Muscle of leg (tissue), 16 donors: ENCODE measurements at places on chromosomes 3 and 15. TPM values are rescaled to one million over a fixed set of nuclear protein-coding genes. Genes with fewer than 3 reads are reported as not detected.

DNA sequence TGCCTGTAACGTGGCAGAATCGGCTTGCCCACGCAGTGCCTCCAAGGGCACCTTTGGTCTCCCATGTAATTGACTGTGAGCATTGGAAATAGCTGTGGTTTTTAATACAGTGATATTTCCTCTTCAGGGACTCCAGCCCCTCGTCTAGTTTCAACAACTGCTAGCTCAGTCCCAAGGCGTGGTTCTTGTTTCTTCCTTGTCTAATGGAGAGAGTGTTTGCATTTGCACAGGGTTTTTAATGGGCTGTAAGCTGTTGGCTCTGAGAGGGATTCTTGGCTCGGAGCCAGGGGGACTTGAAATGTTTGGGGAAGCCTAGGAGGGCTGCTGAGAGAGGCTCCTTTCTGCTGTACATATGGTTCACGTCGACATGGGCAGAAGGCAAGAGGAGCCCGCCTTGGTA is 86.2 kb downstream of the THSD4 start:
- peak; percentile 84 for DNase-seq

DNA sequence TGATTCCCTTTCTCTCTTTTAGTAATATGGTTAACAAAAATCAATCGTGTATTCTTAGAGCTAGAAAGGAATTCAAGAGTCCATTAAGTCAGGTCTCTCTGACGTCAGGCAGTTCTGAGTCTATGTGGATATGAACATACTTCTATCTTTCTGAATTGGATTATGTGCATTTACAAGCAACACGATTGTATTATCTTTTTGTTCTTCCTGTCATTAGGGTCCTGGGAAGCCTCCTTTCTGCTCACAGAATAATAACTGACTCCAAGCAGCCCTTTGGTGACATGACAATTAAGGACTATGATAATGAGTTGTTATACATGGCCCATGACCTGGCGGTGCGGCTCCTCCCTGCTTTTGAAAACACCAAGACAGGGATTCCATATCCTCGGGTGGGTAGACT is 14.0 kb downstream of the EDEM1 start:
- no peak for DNase-seq

DNA sequence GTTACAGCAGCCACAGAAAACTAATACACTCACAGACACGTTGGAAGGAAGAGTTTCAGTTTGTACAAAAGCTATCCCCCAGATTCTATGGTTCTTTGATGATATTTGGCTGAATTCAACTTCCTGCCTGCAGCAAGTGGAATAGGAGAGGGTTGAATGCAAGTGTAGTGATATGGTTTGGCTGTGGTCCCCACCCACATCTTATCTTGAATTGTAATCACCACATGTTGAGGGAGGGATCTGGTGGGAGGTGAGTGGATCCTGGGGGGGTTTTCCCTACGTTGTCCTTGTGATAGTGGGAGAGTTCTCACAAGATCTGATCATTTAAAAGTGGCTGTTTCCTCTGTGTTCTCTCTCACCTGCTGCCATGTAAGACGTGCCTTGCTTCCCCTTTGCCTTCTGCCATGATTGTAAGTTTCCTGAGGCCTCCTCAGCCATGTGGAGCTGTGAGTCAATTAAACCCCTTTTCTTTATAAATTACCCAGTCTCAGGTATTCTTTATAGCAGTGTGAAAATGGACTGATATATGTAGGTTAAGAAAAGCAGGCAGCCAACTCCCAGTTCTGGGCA is 29.8 kb downstream of the NMNAT3 start:
- no peak for DNase-seq

- DNase-seq, result no peak
These were observed 13.0 kb upstream of the MYO5C start for GRCh38 chr15:52308446-52309153.

- DNase-seq, result peak; percentile 72
These were observed 35.3 kb upstream of the KY start for GRCh38 chr3:134685929-134686802.

- DNase-seq, result peak; percentile 9
These were observed 12.5 kb upstream of the C15orf61 start for GRCh38 chr15:67508407-67508806.

- no peak for DNase-seq
These were observed 80.3 kb downstream of the PEX5L start for GRCh38 chr3:179956416-179956830.

DNA sequence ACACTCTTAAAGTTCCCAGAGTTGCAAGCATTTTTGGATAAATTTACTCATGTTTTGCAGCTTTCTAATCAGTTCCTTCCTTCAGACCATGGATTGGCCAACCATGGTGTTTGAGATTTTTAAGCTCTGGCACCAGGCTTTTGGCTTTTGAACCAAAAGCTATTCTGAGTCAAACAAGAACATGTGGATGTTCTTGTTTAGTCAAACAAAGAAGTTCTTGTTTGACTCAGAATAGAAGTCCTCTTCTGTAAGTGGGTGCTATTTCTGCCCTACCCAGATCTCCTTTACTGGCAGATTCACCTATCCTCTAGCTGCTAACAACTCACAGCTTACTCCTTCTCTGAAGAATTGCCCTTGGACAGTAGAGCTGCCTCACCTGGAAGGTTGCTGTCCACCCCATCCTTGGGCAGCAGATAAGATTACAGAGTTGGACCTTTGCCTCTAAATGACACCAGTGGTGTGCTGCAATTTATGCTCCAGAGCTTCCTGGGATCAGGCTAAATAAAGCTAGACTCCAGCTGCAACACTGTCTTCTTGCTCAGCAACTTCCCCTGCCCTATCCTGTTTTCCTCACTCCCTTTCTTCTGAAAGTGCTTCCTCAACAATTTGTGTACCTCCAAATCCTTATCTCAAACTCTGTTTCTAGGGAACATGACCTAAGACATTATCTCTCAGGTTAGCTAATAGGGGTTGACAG is 65.6 kb downstream of the COL6A6 start:
- no peak for DNase-seq

DNA sequence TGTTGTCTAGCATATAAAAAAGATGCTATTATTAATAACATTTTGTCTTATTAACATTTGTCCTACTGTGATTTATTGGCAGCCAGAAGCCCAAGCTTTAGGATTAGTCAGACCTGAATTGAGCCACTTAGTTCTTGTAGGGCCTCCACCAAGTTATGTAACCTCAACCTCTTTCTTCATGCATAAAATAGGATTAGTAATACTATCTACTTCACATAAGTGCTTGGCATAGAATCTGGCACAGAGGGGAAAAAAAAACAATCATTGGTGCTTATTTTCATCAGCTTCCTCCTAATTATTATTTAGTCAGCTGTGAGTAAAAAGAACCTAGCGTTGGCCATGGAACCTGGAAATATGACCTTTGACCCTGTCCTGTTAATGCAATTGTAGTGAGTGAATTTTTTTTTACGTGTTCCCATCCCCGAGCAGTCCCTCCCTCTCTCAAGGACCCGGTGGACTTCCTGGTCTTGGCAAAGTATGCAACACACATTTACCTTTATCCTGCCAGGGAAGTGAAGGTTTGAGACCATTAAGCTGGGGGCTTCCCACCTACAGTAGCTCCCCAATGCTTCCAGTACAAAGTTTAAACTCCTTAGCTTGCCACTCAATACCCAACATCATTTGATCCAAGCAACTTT is 136.8 kb downstream of the FHIT start:
- DNase-seq, result no peak

DNA sequence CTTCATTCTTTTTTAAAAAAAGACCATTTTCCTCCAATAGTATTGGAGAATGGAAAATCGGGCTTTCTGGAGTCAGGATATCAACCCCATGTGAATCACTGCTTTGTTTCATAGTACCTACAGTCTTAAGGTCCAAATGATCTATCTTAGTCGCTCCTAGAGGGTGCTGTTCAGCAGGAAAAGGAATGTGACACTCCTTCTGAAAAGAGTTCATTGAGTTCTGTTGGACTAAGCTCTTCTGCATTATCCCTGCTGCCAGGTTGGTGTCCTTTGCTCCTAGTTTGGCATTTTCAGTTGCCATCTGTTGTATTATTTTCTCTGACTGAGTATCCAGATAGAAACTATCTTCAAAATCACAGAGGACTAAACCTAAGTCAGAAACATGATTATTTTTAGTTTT is 57.2 kb downstream of the POLQ start:
- DNase-seq, result no peak

Gene SCAMP2
- 54.2 TPM for polyA plus RNA-seq

DNA sequence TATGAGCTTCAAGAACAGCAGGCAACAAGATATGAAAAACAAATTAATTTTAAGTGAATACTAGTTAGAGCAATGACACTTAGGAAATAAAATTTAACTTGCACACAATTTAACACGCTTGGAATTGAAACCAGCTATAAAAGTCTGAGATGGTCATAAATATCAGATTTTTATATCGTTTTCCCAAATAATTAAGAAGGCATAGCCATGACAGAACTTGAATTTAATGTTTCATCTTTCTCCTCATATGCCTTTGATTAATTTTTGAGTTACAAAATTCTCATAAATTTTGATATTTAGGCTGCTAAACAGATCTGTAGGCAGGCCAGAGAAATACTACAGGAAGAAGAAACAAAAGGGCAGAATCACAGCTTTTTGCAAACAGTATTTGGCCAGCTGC is 38.5 kb downstream of the CD200R1L start:
- DNase-seq, result no peak

DNA sequence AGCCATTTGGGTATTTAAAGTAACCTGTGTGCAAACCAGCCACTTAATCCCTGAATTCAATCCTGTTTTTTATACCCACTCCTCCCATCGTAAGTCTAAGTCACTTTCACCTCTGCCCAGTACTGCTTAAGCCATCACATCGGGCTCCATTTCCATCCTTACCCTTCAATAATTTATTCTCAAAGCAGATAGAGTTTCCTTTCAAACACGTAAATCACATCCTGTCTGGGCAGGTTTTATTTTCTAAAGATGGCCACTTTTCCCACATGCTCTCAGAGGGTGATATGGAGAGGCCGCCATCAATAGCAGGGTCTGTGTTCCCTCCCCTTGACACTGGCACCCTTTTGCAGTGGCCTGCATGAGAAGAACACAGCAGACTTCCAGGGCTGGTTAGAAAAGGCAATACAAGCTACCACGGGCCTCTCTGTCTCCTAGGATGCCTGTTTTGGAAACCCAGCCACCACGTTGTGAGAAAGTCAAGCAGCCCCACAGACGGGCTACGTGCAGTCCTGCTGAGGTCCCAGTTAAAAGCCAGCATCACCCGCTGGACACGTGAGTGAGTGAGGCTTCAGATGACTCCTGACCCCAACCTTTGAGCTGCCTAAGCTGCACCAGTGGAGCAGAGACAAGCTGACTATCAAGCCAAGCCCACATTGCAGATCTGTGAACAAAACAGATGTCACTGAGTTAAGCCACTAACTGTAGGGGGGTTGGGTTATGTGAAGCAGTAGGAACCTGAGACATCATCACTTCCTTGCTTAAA is 241.8 kb upstream of the SLCO3A1 start:
- no peak for DNase-seq

GRCh38 chr3:135131290-135131689 is 336.2 kb downstream of the EPHB1 start:
- no peak for DNase-seq

- no peak for DNase-seq
These were observed 9.7 kb downstream of the GP9 start for GRCh38 chr3:129070086-129070885.

DNA sequence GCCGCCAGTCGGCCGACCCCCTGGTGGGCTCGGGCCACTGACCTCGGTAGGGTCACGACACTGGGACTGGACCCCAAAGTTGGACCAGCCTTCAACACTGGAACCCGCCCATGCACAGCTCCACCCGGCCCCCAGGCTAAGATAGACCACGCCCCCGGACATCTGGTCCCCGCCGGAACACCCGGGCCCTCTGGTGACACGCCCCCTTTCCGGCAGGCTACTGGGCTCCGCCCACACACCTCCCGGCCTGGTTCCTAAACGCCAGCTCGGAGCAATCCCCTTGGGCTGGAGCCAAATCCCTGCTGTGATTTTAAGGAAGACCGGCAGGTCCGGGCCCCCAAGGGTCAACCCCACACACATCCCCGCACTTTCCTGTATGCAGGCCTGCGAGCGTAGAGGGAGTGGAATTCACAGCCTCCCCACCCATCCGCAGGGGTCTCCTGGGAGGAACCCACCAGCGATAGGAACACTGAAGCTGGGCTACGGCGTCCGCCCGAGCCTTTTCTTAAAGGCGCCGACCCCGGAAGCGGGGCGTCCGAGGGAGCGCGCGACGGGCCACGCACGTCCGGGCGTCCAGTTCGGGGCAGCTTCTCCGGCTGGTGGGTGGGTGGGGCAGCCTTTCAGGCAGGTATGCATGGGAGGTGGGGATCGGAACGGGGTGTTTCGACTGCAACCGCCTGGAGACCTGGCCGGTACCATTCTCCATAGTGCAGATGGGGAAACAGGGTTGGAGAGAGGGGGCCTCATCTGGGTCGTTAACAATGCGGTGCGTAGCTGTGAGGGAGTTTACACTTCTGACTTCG is at the start of gene HEMK1:
HEMK1 (plus strand) TSS at position 576 of the 803 bp plus-strand sequence. CDS start 1,583 bp downstream, outside the sequence.
- peak; percentile 98 for DNase-seq

Gene PLA2G4D
- polyA plus RNA-seq, result 0.05 TPM

DNA sequence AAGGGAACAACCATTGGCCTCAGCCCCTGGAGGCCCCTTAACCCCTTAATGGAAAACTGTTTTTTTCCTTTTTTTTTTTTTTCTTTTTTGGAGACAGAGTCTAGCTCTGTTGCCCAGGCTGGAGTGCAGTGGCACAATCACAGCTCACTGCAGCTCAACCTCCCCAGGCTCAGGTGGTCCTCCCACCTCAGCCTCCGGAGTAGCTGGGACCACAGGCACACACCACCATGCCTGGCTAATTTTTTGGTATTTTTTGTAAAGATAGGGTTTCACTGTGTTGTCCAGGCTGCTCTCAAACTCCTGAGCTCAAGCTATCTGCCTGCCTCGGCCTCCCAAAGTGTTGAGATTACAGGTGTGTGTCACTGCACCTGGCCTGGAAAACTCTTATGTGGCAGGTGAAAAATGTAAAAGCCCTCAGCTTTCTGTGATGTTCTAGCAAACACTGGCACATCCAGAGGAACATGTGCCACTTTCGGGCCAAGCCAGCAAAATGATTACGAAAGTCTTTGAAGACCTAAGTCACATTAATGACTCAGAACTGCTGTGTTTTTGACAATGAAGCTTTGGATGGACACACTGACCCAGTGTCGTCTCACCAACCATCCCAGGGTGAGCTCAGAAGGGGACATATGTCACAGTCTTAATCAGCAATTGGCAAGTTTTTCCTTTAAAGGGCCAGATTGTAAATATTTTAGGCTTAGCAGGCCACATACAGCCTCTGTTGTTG is 189.3 kb upstream of the TPM1 start:
- no peak for DNase-seq
